ENCODE measurements at places on chromosomes 6 and 20. TPM values are rescaled to one million over a fixed set of nuclear protein-coding genes. Genes with fewer than 3 reads are reported as not detected.

- no peak overlapping the region for H3K27ac ChIP-seq
- DNase-seq = no peak
- H3K27me3 ChIP-seq = no peaks in the 10 kb centered on the region
- H3K36me3 ChIP-seq = no peaks in the 10 kb centered on the region
- no peak overlapping the region for H3K4me3 ChIP-seq
- H3K4me1 ChIP-seq = no peaks in the 10 kb centered on the region
Measured at GRCh38 chr6:114707081-114707620, 364.3 kb upstream of the HS3ST5 start.

DNA sequence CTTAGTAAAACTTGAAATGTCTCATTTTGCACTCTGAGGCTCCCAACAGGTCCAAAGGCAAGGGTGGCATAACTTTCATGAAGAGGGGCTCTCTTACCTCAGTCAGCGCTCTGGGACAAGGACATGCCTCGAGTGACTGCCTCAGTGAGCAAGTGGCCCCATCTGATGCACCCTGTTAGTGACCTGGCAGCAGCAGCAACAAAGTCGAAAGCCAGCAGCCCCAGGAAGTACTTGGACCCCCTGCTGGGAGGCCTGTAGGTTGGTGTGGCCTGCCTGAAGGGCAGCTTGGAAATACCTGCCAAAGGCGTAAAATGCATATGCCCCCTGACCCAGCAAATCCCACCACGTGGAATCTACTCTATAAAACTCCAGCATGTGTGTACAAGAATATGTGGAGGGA, 13.2 kb downstream of the MAP1LC3A start:
- H3K4me1 ChIP-seq = no peaks in the 10 kb centered on the region
- H3K4me3 ChIP-seq = no peak overlapping the region
- H3K27me3 ChIP-seq = no peaks in the 10 kb centered on the region
- DNase-seq = no peak

DNA sequence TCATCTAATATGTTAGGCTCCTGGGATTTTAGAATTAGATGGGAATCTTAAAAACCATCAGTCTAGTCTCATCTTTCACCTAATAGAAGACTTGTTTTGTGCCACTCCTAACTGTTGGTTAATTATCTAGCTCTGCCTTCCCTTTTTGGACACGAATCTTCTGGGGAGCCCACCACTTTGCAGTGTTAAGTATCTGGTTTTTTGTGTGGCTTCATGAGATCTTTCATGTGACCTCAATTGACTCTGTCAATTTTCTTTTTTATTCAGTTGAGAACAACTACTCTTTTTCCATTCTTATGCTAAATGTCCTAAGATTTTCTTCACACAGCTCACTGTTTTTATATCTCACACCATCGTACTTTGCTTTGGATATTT, 16.9 kb downstream of the TBPL1 start:
- H3K27me3 ChIP-seq = no peaks in the 10 kb centered on the region
- H3K4me1 ChIP-seq = no peaks in the 10 kb centered on the region
- H3K4me3 ChIP-seq = no peak overlapping the region

DNA sequence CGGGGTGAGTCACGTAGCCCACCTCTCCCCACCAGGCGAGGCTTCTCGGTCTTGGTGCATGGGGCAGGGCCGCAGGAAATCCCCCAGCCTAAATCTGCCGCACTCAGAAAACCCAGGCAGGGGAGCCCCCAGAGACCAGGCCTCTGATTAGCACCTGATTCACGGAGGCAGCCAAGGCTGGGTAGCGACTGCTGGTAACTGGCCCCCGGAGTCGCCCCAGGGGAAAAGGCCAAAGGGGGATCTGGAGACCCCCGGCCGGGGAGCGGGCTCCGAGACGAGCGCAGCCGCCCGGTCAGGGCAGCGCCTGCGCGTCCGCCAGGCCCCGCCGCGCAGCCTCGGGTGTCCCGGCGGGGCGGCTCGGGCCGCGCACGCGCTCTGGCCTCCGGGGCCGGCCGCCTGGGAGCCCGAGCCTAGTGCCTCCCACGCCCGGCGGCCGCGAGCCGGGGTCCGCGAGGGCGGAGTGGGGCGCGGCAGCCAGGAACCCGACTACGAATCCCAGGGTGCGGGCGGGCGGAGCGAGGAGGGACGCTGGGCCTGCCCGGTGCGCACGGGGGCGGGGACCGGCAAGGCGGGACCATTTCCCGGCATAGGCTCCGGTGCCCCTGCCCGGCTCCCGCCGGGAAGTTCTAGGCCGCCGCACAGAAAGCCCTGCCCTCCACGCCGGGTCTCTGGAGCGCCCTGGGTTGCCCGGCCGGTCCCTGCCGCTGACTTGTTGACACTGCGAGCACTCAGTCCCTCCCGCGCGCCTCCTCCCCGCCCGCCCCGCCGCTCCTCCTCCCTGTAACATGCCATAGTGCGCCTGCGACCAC, at the start of gene DUSP22:
Gene DUSP22, plus strand, starts transcription at position 791 of the 809 bp plus-strand sequence. CDS start 53 bp downstream, outside the sequence.
- no peaks in the 10 kb centered on the region for H3K36me3 ChIP-seq
- peak within 1 kb of the TSS; percentile 76 for H3K4me3 ChIP-seq
- peak; percentile 89 for DNase-seq
- H3K27me3 ChIP-seq = no peaks in the 10 kb centered on the region
- H3K4me1 ChIP-seq = peaks cover 15% of the 10 kb centered on the region

PAK5 gene
- total RNA-seq = 4.8 TPM

COL9A3 gene
- 0.74 TPM for total RNA-seq
